ENCODE measurements at places on chromosomes 12 and 14.

DNA sequence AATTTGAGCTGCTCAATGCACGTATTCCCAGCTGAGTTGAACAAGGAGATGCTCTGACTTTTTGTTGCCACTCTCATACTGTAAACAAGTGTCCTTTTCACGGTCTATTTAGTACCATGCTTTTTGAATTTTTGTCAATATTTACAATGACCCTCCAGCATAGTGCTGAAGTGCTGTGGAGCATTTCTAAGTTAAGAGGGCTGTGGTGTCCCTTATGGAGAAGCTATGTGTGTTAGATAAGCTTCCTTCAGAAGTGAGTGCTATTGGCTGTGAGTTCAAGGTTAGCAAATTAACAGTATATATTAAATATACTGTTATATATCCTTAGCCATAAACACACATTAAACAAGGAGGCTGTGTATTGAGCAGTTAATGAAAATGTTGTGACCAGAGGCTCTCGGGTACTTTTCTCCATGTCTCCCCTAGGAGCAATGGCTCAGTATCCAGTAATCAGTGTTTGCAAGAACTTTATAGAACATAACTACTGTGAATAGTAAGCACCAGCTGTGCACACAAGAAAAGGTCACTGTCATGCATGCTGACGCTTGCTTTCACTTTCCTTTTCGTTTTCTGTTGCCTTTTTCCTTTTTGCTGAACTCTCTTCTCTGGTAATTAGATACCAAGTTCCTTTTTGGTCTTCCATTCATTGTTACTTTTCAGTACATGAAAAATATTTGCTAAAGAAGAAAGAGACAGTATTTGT, 187.2 kb upstream of the NEDD1 start:
- H3K27ac ChIP-seq = peak overlapping the region; percentile 94
- no peaks in the 10 kb centered on the region for H3K27me3 ChIP-seq
- no peaks in the 10 kb centered on the region for H3K36me3 ChIP-seq
- peaks cover 13% of the 10 kb centered on the region for H3K4me1 ChIP-seq
- peak; percentile 51 for DNase-seq
- peak overlapping the region; percentile 87 for H3K4me3 ChIP-seq

- no peak overlapping the region for H3K4me3 ChIP-seq
- no peak for DNase-seq
- H3K36me3 ChIP-seq = no peaks in the 10 kb centered on the region
- no peaks in the 10 kb centered on the region for H3K27me3 ChIP-seq
These were observed 36.4 kb downstream of the PPM1H start for GRCh38 chr12:62898526-62898925.

DNA sequence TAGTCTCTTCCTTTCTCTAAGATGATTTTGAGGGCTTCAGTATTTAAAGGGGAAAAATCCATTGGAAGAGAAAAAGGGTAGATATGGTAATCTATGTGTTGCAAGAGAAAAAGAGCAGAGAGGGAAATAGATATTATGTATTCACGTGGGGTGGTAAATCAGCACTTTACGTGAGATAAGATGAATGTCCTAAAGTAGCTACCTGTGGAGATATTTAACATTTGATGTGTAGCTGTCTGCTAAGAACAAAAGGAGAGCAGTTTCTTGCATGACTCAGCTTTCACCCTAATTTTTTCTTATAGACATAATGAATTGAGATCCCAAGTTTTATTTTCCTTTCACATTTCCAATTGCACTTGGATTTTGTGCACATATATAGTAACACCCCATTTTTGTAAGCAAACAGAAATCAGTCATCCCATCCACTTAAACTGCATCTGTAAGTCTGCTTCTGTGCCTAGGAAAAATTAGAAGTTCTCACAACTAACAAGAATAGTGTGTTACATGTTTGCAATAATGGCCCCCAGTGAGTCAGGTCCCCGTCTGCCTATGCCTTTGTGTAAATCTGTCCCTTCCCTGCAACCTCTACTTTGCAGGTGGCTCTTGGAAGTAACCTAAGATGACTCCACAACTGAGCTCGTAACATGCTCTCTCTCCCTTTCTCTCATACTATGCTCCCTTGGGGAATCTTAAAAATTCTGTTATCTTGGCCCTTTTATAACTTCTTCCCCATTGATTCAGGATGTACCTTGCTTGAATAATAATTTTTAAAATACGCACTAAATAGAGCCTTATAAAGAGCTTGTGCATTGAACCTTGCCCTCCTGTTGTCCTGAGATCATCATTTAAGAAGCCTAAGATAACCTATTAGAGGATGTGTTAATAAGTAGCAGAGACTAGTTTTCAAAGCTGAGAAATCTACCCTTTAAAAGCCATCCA, 3.7 kb downstream of the TMTC3 start:
- no peaks in the 10 kb centered on the region for H3K27me3 ChIP-seq
- H3K36me3 ChIP-seq = peaks cover 2% of the 10 kb centered on the region
- DNase-seq = no peak

DNA sequence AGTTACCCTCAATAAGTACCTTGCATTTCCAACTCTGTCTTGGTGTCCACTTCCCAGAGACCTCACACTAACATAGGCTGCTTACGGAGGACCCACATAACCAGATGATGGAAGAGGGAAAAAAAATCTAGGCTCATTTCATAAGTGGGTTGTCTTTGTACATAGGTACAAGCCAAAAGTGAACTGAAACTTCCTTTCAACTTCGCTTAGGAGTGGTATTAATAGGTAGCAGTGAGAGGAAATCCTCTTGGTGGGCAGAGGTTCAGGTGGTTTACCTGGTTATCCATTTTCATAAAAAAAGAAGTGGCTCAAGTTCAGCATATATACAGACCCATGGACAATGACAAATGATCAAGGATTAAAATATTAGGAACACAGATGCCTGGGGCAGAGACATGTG, 35.8 kb upstream of the RNU6-7 start:
- H3K27ac ChIP-seq = no peak overlapping the region
- H3K4me3 ChIP-seq = no peak overlapping the region
- DNase-seq = no peak
- no peaks in the 10 kb centered on the region for H3K36me3 ChIP-seq

- no peak for DNase-seq
- H3K27ac ChIP-seq = no peak overlapping the region
- H3K4me1 ChIP-seq = no peaks in the 10 kb centered on the region
- no peaks in the 10 kb centered on the region for H3K27me3 ChIP-seq
- H3K36me3 ChIP-seq = no peaks in the 10 kb centered on the region
These were observed 135.7 kb upstream of the SEL1L start for GRCh38 chr14:81669308-81669707.

GRCh38 chr12:54222609-54223008, 33.8 kb upstream of the SMUG1 start:
- H3K4me3 ChIP-seq = no peak overlapping the region
- H3K4me1 ChIP-seq = peaks cover 6% of the 10 kb centered on the region
- DNase-seq = no peak
- H3K27ac ChIP-seq = no peak overlapping the region

DNA sequence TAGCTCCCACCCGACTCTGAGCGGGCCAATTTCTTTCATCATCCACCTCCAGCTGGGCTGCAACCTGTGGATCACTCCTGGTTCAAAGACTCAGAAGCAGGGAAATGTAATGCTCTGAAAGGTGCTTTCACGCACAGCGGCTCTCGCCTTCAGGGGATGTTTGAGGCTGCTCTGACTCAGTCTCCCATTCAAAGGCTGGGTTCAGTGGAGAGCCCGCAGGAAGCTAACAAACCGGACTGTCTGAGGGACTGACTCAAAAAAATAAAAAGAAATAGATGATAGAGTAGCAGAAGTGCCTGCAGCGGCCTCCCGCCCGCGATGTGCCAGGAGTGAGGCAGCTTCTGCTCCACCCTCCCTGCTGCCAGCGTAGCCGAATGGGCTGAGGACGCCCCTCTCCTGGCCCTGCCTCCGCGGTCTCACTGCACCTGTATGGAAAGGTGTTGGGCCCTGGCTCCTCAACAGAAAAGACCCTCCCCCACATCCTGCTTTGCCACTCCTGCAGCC, 98.0 kb downstream of the GCH1 start:
- peaks cover 5% of the 10 kb centered on the region for H3K4me1 ChIP-seq
- no peak for DNase-seq
- H3K27ac ChIP-seq = no peak overlapping the region
- H3K27me3 ChIP-seq = peaks cover 38% of the 10 kb centered on the region

GRCh38 chr14:30521899-30522736, 36.8 kb upstream of the G2E3 start:
- H3K27ac ChIP-seq = no peak overlapping the region
- DNase-seq = no peak
- no peaks in the 10 kb centered on the region for H3K36me3 ChIP-seq
- peaks cover 6% of the 10 kb centered on the region for H3K4me1 ChIP-seq

GRCh38 chr14:94536836-94537235, 24.4 kb upstream of the SERPINA4 start:
- H3K27ac ChIP-seq = no peak overlapping the region
- no peaks in the 10 kb centered on the region for H3K36me3 ChIP-seq
- DNase-seq = no peak
- no peaks in the 10 kb centered on the region for H3K4me1 ChIP-seq
- no peak overlapping the region for H3K4me3 ChIP-seq

- H3K36me3 ChIP-seq = no peaks in the 10 kb centered on the region
- no peak overlapping the region for H3K4me3 ChIP-seq
- H3K27me3 ChIP-seq = no peaks in the 10 kb centered on the region
- no peaks in the 10 kb centered on the region for H3K4me1 ChIP-seq
- DNase-seq = no peak
- no peak overlapping the region for H3K27ac ChIP-seq
These were observed 352.5 kb downstream of the C12orf50 start for GRCh38 chr12:87676731-87677130.

DNA sequence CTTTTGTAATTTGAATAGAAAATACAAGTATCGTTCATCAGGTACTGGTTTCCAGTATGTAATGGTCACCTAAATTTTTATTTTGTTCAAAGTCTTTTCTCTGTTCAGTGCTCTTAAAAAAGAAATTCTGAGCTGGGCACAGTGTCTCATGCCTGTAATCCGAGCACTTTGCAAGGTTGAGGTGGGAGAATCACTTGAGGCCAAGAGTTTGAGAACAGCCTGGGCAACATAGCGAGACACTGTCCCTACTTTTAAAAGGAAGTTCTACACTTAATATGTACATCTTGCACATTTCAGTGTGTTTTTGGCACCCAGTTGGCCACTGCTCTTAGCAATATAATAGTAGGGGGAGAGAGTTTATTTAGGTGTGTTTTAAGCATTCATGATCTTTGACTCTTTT, 27.9 kb downstream of the PCNX1 start:
- no peak for DNase-seq
- peaks cover 59% of the 10 kb centered on the region for H3K4me1 ChIP-seq
- H3K27me3 ChIP-seq = no peaks in the 10 kb centered on the region
- no peak overlapping the region for H3K4me3 ChIP-seq
- H3K27ac ChIP-seq = peak overlapping the region; percentile 77

- H3K4me3 ChIP-seq = no peak overlapping the region
- H3K4me1 ChIP-seq = peaks cover 6% of the 10 kb centered on the region
- DNase-seq = no peak
- no peaks in the 10 kb centered on the region for H3K27me3 ChIP-seq
- peak overlapping the region; percentile 20 for H3K27ac ChIP-seq
- peaks cover 29% of the 10 kb centered on the region for H3K36me3 ChIP-seq
These were observed 14.5 kb downstream of the ZNF839 start for GRCh38 chr14:102333795-102334705.

DNA sequence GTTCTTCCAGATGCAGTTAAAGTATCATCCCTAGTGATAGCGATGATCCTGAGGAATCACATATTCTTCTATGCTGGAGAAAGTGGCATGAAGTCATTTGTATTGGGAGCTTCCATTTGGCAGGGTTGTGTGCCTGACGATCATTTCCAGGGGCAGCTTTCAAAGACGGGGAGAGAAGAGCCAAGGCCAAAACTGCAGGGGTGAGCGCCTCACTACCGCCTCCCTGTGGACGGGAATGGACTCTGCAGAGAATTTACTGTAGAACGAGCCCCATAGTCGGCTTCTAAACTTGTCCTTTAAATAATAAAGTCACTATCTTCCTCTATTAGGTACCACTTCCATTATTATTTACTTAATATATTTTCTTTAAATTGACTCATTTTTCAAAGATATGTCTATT, 555.9 kb upstream of the TMEM132C start:
- no peak overlapping the region for H3K4me3 ChIP-seq
- H3K4me1 ChIP-seq = no peaks in the 10 kb centered on the region
- H3K27me3 ChIP-seq = no peaks in the 10 kb centered on the region

DNA sequence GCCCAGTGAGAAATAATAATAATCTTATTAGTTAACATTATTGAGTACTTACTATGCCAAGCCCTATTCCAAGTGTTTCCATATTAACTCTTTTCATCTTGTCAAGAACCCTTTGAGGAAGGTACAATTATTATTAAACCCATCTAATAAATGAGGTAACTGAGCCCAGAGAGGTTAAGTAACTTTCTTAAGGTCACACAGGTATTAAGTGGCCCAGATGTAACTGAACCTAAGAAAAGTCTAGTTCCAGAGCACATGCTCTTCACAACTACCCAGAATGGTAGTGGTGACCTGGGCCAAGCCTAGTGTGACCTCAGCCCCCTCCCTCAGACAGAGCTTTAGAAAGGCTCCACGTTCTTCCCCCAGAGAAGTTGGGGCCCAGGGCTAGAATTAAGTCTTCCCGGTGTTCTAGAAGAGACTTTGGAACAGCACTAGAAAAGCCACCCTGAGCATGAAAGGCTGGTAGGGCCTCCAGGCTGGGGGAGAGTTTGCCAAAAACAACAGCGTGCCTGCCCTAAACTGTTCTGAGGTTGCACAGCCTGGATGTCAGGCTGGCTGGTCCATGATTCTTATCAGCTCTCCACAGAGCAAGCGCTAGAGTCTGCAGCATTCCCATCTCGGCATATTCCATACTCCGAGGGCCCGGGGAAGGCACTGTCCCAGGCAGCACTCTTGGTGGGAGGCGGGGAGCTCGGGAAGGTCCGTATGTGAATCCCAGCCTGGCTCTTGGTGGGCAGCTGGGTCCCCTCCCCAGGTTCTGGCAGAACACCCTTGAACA, 41.3 kb upstream of the CTDSP2 start:
- no peak overlapping the region for H3K27ac ChIP-seq
- H3K4me1 ChIP-seq = peaks cover 8% of the 10 kb centered on the region
- H3K27me3 ChIP-seq = peaks cover 9% of the 10 kb centered on the region
- H3K36me3 ChIP-seq = peaks cover 1% of the 10 kb centered on the region
- H3K4me3 ChIP-seq = no peak overlapping the region
- no peak for DNase-seq

- H3K36me3 ChIP-seq = no peaks in the 10 kb centered on the region
- no peaks in the 10 kb centered on the region for H3K4me1 ChIP-seq
- peaks cover 6% of the 10 kb centered on the region for H3K27me3 ChIP-seq
- no peak overlapping the region for H3K27ac ChIP-seq
- DNase-seq = no peak
These were observed 477.9 kb downstream of the ATP23 start for GRCh38 chr12:58419196-58419760.
